Right renal pelvis (tissue), 4 donors: ENCODE measurements at places on chromosomes 2 and 18.

DNA sequence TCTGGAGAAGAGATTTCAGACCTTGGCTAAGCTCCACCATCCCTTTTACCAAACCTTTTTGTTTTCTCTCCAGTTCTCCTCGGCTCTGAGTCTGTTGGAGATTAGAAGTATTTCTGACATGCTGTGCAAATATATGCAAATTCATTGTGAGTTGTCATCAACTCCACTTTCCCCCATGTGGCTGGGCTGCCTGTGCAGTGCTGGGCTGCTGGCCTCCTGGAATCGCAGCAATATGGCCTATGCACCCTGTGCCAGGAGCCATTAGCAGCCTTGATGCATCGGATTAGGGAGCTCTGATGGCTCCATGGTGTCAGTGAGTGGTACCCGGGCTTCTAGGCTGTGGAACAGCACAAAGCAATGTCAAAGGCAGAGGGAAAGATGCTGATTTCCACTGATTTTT, 80.0 kb downstream of the GPR39 start:
- DNase-seq: no peak

DNA sequence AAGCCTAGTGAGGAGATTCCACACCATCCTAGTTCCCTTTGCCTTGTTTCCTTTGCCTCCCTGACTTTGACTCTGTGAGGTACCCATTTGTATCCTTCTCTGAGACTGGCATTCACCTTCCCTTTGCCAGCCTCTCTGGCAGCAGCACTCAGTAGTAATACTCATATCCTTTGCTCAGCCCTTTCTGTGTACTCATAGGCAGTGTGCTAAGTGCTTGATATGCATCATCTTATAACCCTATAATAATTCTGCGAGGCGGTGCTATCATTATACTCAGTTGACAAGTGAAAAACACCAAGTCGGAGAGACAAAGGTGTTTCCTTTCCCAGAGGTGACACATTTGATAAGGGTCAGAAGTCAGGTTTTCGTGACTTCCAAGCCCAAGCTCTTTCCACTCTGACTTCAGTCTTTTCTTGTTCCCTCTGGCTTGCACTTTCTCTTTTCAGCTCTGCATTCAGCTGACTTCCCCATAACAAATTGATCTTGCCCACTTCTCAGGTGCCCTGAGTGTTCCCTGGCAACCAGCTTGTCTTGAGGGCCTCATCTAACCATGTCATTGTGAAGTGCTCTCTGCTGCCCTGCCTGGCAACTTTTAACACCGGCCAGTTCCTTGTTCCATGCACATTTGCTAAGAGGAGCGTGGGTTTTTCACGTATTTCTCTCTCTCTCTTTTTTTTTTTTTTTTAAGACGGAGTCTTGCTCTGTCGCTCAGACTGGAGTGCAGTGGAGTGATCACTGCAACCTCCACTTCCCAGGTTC, 94.5 kb upstream of the UPP2 start:
- no peak for DNase-seq

- DNase-seq: no peak
Measured at GRCh38 chr2:221569871-221570270, 2.2 kb downstream of the EPHA4 start.

GRCh38 chr18:9329471-9329870, 5.1 kb upstream of the TWSG1 start:
- no peak for DNase-seq

DNA sequence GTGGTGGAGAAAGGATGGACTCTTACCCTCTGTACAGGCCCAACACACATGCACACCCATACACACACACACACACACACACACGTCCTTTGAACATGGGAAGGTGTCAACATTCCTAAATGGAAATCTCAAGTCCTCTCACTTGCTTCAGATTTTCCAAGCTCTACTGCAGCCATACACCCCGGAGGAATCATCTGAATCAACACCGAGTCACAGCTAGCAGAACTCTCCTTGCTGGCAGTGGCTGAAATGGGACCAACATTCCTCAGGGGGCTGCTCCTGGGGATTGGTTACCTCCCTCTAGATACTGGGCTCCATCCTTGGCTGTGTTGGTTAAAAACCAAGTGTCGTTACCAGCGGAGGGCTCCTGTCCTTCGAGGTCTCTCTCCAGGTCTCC, 112.7 kb downstream of the BCL11A start:
- no peak for DNase-seq

GRCh38 chr2:113058411-113058994, 495 bp upstream of the IL36RN start:
- no peak for DNase-seq

GRCh38 chr2:54083445-54083844, 32.0 kb upstream of the ACYP2 start:
- DNase-seq: no peak

DNA sequence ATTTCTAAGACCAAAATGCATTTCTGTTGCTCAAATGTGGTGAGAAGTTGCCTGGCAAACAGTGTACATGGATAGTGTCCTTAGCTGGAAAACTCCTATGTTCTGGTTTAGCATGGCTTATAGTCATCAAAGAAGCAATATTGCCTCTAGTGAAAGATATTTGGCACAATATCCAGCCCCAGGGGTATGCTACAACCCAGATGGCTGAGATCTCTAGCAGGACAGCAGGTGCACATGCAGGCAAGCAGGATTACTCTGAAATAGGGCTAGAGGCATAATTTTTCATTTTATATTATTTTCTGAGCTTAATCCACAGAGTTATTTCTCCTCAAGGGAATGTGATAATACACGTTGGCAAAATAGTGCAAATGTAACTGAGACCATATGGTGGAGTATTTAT, 34.0 kb downstream of the CCDC195 start:
- DNase-seq: no peak

- DNase-seq: no peak
Measured at GRCh38 chr2:119195001-119195400, 28.6 kb upstream of the STEAP3 start.

- no peak for DNase-seq
Measured at GRCh38 chr2:175400975-175401374, 219.5 kb upstream of the ATP5MC3 start.

GRCh38 chr2:190462181-190462580, 54.0 kb downstream of the MFSD6 start:
- no peak for DNase-seq

GRCh38 chr2:28544922-28545589, 49.2 kb downstream of the PLB1 start:
- DNase-seq: no peak

DNA sequence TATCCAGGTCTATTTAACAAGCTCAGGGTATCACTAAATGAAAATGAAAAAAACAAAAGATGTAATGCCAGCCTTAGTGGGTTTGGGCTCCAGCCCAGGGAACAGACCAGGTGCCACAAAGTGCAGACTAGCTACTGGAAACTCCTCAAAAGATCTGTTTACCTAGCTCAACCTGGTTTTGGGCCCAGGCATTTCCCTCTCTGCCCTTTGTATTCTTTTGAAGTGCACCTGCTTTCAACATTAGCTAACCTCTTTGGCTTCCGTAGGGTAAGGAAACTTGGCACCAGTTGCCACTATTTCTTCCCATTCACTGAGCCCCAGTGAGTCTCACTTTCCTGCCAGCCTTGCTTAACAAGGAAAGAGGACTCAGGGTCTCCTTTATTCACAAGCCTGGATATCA, 123.6 kb upstream of the CDCA7 start:
- no peak for DNase-seq

DNA sequence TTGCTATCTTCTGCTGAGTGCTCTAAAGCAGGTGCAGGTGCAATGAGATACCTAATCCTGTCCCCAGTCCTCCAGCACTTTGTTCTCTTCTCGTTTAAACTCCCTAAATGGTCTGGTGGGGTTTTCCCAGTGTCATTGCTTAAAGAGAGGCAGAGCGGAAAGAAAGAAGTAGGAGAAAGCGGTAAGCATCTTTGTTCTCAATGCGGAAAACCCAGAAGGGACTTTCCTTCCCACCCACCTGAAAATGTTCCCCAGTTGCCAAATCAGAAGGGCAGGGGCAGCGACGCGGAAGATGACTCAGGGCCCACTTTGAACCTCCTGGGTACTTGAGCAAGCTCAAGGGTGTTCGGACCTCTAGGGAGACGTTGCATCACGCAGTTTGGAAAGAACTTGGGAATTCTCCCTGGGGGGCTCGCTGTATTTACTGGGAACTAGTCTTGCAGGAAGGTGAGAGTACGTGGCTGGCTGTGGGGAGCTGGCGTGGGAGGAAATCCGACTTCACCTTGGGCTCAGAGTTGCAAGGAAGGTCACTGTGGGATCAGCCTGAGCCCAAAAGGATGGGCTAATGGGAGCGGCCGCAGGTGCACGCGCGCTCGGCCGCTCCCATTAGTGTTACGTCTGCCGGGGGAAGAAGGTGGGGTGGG, 589 bp upstream of the SGPP2 start:
- DNase-seq: no peak

GRCh38 chr2:176537932-176538331, 268.7 kb downstream of the MTX2 start:
- DNase-seq: no peak

GRCh38 chr2:16386431-16386830, 279.2 kb downstream of the CYRIA start:
- DNase-seq: no peak

- no peak for DNase-seq
Measured at GRCh38 chr2:220949466-220949865, 622.6 kb downstream of the EPHA4 start.

DNA sequence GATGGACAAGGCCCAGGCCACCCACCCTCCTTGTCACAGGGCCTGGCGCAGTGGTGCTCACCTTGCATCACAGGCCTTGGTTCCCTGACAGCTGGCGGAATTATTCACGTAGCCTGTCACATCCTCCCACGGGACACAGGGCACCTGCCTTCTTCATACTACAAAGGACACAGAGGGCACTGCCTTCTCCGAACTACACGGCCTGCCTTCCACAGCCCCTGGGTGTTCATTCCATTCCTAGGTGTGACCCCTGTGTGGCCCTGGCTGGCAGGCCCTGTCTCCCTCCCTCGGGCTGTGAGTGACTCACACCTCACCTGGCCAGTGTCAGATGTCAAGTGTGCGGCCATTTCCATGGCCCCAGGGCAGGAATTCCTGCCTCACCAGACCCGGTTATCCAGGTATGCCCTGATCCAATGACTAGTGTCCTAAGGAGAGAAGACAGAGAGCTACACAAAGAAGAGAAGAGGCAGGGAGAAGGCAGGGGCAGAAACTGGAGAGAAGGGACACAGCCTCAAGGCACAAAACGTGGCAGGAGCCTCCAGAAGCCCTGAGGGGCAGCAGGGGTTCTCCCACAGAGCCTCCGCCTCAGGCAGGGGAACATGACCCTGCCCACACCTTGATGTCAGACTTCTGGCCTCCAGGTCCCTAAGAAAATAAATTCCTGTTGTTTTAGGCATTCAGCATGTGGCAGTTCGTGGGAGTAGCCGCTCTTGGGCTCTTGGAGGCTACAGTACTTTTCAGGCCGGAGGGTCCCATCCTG, 43.4 kb downstream of the MBP start:
- no peak for DNase-seq

DNA sequence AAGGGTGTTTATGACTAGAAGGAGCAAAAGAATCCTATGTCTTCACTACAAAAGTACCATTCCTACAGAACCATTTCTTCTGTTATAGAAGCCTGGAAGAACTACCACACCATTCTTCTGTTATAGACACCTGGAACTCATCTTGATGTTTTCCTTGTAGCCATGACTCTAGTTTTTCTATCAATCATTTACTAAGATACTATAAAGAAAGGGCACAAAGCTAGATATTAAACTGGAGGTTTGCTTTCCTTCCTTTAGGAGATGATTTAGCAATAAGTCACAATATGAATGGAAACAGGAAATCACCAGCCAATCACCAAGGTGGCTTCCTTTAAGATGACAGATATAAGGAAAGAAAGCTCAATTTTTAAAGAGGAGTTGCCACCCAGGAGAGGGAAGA, 100.3 kb upstream of the NEUROD1 start:
- DNase-seq: no peak

DNA sequence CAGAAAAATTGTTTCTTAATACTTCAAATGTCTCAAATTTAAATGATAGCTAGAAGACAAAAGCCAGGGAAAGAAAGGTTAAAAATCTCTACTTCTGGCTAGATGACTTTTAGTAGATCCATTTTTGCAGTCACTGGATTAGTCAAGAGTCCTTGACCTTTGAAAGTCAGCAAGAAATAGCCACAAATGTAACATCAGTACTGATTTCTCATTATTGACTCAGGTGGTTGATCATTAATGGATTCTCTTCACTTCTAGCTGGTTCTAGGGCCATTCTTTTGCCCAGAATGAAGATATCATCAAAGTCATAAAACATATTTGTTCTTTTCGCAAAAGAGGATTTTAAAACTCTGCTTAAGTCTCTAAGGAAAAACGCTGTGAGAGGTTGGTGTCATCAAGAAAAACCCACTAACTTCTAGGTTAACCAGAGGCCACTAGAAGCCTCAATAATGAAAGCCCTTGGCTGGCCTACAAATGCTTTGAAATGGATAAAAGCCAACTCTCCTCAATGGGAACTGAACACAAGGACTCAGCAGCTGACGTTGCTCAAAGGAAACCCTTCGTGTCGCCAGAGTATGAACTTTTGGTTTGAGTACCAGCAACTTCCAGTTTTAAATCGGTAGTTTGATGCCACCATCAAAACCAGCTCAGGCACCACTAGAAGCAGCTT, 66.3 kb downstream of the IRS1 start:
- DNase-seq: no peak

- no peak for DNase-seq
Measured at GRCh38 chr2:237283131-237283928, 130.6 kb downstream of the COL6A3 start.

GRCh38 chr2:10906926-10907625, 4.7 kb upstream of the KCNF1 start:
- no peak for DNase-seq

GRCh38 chr2:121697108-121697631, 39.5 kb downstream of the NIFK start:
- DNase-seq: no peak

GRCh38 chr2:45195916-45196315, 186.7 kb upstream of the SIX2 start:
- DNase-seq: no peak
